Inflammatory macrophage treated with lipopolysaccharide for 4 hours (primary cell): ENCODE measurements at places on chromosomes 6 and 20.

GRCh38 chr6:132126150-132126549 is 175.0 kb upstream of the CCN2 start:
- DNase-seq, result no peak

GRCh38 chr6:87118054-87118453 is 23.1 kb upstream of the CGA start:
- no peak for DNase-seq

- no peak for DNase-seq
These were observed 108.1 kb downstream of the TMEM200A start for GRCh38 chr6:130473886-130474285.

DNA sequence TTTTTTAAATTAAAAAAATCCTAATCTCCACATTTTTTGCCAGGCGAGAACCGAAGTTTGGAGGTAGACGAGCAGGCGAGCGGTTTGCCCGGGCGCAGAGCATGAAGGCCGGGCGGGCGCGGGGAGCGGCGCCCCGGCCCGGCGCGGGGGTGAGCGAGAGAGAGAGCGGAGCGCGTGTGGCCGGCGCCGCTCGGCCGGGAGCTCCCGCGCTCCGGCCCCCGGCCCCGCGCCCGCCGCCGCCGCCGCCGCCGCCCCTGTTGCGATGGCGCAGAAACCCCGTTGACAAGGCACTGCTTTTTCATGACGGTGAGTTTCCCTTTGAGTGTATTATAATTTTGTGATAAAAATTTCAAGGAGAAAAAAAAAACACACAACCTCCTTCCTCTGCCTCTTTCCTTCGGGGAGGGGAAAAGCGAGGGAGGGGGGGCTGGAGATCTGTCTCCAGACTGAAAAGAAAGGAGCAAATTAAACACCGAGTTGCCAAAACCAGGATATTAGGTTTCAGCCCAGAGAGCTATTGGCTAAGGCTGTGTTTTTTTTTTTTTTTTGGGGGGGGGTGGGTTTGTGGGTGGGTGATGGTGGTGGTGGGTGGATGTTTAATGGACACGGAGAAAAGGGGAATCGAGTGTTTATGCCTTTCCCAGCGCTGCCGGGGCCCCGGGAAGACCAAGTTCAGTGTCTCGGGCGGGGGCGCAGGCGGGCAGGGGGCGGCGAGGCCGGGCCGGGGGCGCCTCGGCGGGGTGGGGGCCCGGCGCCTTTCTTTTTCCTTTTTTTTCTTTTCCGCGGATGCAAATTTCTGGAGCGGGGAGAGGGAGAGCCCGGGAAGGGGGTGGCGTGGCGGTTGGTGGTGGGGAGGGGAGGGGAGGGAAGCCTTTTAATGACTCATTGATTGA is at the start of gene BICRAL:
BICRAL (plus strand) TSS at position 257 of the 893 bp plus-strand sequence. CDS start 39,971 bp downstream, outside the sequence.
- DNase-seq, result peak; percentile 71

- DNase-seq, result no peak
These were observed at the start of gene NKAIN4 for GRCh38 chr20:63254232-63254605. TSS of gene NKAIN4 (minus strand) at chr20:63254463. CDS start at chr20:63254450, 13 bp downstream.

DNA sequence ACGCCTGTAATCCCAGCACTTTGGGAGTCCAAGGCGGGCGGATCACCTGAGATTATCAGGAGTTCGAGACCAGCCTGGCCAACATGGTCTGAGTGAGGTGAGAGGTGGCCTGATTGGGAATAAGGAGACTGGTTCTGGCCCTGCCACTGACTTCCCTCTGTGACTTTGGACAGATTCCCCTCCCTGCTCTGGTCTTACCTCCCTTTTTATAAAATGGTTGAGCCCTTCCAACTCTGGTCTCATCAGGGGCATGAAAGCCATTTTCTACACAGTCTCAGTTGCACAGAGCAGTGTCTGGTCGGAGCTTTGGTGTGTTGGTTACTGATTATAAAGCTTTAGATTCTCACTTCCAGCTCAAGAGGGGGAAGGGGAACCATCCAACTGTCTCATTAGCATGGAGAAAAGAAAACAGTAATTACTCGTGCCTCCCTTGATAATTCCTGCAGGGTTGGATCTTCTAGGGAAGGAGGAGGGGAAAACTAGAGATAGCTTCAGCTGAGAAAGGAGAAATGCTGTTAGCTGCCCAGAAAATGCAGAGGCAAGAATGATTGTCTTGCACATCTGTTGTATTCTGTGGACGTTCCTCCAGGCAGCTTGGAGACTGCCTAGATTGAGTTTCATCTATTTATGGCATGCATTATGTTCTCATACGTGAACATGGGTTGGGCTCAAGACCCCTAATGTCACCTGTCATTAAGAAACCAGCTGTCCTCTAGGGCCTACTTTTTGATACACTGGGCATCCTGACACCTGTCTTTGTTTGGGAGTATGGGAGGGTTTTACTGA is 30.4 kb downstream of the RALY start:
- no peak for DNase-seq

DNA sequence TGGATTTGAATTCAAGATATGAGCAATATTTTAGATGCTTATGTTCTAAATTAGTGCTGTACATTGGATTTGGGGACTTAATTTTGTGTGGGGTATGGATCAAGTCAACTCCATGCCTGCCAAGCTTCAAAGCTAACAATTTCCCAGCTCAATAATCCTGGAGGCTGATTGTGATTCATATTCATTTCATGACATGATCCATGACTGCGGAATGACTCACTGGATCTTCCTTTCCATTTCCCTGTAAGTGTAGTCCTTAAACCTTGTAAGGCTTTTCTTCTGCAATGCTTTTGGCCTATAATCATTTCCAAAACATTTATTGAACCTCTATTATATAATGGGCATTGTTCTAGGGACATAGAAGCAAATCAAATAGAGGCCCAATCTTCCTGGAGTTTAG is 44.7 kb upstream of the CCN2 start:
- no peak for DNase-seq

DNA sequence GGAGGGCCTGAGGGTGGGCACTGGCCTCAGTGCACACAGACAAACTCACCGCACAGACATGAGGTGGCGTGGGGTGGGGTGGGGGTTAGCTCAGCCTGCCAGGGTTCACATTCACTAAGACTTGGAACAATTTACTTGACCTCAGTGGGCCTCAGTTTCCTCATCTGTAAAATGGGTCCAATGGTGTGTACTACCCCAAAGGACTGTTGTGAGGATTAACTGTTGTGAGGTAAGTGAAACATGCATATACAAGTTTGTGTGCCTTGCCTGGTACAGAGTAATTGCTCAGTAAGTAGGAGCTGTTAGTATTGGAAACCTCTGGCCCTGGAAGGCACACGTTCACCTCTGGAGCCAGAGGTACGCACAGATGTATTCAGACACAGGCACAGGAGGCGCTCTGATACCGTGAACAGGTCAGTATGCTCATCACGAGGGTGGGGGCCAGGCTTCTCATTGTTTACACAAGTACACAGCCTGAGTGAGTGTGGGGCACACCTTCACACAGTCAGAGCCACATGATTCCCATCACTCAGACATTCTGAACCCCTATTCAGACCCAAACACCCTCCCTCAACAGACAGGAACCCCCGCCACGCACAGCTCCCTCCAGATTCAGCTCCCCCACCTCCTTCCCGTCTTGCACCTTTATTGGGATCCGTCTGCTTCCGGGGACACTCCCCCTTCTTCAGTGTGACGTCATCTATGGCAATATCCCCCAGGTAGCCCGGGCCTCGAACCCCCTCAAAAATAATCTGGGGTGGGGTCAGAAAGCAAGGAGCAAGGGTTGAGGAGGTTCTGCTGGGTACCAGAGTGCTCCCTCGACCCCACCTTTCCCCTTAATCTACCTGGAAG is 59.9 kb downstream of the MDGA1 start:
- DNase-seq, result no peak

- DNase-seq, result no peak
These were observed 41.2 kb upstream of the PDE10A start for GRCh38 chr6:165704045-165704748.

DNA sequence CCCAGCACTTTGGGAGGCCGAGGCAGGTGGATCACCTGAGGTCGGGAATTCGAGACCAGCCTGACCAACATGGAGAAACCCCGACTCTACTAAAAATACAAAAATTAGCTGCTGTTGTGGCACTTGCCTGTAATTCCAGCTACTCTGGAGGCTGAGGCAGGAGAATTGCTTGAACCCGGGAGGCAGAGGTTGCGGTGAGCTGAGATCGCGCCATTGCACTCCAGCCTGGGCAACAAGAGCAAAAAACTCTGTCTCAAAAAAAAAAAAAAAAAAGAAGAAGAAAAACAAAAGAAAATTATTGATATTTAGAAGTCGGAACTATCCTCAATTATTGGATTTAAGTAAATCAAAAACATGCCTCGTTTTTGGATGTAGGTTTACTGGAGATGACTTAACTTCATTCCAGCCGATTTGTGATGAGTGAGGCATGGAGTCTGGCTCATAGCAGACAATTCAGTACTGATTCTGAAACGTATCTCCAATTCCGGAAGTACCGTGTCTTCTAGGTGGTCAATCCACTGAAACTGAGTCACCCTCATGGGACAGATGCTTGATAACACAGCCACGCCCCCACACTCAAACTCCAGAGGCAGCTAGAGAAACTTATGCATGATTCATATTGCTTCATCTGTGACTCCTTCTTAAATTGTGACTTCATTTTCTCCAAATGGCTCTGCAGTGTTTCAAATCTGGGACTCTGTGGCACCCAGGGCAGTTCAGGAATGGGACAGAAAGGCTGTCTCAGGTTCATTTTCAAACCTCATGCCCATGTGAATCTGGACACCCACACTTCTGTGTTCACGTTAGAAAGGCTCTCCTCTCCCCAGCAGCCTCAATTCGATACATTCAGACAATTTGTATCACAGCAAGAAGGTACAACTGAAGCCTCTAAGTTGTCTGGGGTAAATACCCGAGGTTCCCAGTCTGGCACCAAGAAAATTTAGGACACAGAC is 110.4 kb upstream of the ARMC2 start:
- peak; percentile 98 for DNase-seq

- DNase-seq, result no peak
These were observed 24.8 kb upstream of the SGK2 start for GRCh38 chr20:43534016-43534415.

- no peak for DNase-seq
These were observed 59.9 kb downstream of the COL12A1 start for GRCh38 chr6:75145976-75146375.

DNA sequence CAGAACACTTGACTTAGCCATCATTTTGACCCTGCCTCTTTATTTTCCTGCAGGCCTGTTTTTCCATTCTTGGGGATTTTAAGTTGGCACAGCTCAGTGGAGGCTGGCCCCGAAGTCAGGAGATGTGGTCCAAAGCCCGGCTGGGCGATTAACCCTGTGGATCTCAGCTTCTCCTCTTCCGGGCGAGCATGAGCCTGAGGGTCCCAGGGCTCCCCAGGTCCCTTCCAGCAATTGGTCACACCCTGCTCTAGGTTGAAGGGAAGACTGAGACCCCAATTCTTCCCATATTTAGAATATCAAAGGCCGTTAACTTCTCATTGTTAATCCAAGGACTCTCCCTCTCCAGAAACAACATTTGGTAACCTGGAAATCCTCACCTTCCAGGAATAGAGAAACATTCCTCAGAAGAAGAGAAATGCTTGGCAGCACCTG is 2.3 kb downstream of the THBS2 start:
- DNase-seq, result no peak

GRCh38 chr20:57786304-57786932 is 76.6 kb upstream of the PMEPA1 start:
- no peak for DNase-seq

- no peak for DNase-seq
These were observed 199.2 kb upstream of the CDH4 start for GRCh38 chr20:61052776-61053442.

GRCh38 chr6:34205466-34205865 is 31.2 kb upstream of the HMGA1 start:
- peak; percentile 79 for DNase-seq

GRCh38 chr6:170039156-170040114 is 251.4 kb downstream of the DLL1 start:
- DNase-seq, result no peak

DNA sequence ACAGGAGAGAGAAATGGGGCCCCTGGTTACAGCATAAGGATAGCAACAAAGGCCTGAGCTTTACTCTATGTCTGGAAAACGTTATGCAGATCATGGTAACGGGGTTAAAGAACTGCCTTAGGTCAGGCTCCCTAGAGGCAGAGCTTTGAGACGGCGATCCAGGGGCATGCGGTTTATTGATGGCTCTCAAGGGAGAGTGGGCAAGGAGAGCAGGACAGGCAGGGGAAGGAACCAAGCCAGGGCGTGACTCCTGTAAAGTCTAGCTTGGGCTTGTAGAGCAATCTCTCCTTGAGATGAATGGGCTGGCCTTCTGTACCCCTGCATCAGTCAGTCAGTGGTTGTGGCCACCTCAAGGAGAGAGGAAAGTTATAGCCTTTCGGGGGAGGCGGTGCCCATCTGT is 12.5 kb upstream of the FERMT1 start:
- no peak for DNase-seq

GRCh38 chr6:1383729-1384548 is 5.4 kb upstream of the FOXF2 start:
- no peak for DNase-seq

GRCh38 chr20:41905199-41905598 is 287.0 kb upstream of the CHD6 start:
- DNase-seq, result no peak

- peak; percentile 9 for DNase-seq
These were observed 1.2 kb upstream of the ZNFX1 start for GRCh38 chr20:49278818-49279676.

DNA sequence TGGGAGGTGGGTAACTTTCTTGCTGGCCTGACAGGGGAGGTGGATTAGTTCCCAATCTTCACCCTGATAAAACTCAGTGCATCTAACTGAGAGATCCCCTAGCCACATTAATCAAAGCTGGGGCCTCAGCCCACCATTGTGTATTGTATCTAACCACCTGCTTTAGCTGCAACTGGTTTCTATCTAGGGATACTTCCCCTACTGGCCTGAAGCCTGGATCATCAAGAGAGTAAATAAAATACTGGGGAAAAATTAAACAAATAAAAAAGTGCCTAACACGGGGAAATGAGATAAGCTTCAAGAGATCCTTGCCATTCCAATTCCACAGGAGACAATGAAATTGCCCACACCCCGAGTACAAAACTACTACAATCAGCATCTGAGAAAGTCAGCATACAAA is 149.4 kb downstream of the INSM1 start:
- DNase-seq, result no peak

GRCh38 chr20:54132612-54133433 is 41.0 kb downstream of the CYP24A1 start:
- DNase-seq, result peak; percentile 98

DNA sequence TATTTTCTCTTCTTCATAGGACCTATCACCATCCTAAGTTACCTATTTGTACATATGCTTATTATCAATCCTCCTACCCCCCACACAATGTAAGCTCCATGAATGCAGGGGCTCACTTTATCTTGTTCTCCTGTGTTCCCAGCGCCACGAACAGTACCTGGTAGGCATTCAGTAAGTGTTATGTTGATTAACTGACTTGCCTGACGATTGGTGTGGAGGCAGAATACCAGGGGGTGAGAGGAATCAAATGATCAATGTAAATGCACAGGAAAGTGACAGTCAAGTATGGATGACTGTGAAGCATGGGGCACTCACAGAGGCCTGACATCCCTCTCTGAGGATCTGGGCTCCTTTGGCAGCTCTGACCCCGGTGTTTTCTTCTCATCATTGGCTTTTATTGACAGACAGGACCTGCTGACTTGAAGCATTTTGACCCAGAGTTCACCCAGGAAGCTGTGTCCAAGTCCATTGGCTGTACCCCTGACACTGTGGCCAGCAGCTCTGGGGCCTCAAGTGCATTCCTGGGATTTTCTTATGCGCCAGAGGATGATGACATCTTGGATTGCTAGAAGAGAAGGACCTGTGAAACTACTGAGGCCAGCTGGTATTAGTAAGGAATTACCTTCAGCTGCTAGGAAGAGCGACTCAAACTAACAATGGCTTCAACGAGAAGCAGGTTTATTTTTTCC is 6.1 kb upstream of the IFT52 start:
- no peak for DNase-seq
